ENCODE measurements at places on chromosomes 1 and 21.
A peak's percentile ranks its signal among the peaks of the same experiment; 100 is the strongest.

GRCh38 chr1:208264469-208265121 is 20.4 kb upstream of the PLXNA2 start:
- peak; percentile 56 for DNase-seq

DNA sequence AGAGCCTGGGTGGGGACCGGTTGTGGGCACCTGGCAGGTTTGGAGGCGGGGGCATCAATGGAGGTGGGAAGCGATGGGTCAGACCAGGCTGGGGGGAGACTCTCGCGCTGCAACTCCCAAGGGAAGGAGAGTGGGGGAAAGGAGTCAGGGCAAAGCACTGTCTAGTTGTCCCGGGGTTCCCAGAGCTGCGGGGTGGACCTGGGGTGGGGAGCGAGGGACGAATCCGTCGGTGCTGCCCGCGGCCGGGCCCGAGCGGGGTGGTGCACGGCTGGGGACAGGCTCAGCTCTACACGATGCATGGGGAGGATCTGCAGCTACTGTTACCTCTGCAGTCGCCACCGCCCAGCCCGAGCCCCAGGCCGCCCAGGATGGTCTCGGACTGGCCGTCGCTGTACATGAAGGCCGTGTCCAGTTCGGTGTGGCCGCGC is 427 bp downstream of the AKR7A2 start:
- DNase-seq = no peak

DNA sequence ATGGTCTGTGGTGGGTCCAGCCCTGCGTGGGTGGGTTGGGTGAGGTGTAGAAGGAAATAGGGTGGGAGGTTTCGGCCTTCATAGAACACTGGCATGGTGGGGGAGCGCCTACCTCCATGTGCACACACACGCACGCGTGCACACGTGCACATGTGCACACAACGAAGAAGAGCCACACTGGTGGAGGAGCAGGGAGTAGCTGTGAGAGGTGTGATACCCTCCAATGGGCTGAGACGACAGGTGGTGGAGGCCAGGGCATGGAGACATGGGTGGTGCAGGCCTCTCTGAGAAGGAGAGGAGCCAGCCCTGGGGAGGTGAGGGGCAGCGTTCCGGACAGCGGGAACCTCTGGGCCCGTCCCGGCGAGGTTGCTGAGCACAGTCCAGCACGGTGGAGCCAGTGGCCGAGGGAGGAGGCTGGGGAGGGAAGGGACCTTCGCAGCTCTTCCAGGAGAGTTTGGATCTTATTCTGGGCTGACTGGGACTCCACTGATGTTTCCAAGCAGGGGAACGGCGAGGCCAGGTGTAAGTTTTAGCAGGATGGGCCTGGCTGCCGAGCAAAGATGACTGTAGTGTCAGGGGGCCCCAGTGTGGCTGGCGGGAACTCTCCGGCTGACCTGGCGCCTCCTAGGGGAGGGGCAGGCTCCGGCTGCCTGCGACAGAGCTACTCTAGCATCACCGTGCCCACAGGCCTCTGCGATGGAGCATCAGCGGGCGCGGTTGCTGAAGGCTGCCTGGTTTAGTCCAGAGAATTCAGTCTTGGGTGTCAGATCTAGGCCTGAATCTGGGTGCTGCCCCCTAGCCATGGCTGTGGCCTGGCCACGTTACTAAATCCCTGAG is 107.2 kb downstream of the ARHGEF10L start:
- no peak for DNase-seq

- DNase-seq = peak; percentile 80
Observed at GRCh38 chr1:26280333-26281042, 602 bp downstream of the SH3BGRL3 start.

DNA sequence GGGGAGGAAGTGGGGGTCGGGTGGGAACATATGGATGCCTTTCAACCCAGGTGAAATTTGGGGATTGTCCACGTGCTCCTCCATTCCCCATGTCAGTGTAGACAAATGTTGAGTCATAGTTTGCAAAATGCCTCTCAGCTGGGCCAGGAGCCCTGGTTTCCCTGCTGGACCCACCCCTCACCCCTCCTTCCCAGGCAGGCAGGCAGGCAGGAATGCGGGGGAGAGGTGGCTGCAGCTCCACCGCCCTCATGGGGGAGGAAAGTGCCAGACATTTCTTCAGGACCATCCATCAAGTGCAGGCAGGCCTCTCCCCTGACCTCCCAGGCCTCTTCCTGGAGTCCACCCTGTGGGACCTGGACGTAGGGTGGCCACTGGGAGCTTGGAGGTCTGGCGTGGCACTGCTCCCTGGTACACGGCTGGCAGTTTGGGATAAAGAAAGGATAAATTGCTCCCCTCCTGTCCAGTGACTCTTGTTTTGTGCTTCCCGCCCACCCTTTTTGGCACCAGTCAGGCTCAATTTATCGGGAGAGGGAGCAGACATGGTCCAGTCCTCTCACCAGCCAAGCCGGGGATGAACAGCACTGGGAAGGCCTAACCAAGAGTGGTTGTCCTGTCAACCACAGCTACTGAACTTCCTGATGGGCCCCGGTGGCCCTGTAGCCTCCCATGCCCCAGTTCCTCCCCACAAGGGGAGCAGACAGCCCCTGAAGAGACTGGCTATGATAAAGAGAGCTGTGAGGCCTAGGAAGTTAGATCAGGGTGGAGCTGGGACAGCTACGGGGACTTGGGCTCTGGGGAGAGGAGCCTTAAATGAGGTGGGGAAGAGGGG is 18.9 kb downstream of the NPR1 start:
- peak; percentile 36 for DNase-seq

GRCh38 chr1:169160845-169161495 is 54.5 kb downstream of the ATP1B1 start:
- DNase-seq = peak; percentile 31

DNA sequence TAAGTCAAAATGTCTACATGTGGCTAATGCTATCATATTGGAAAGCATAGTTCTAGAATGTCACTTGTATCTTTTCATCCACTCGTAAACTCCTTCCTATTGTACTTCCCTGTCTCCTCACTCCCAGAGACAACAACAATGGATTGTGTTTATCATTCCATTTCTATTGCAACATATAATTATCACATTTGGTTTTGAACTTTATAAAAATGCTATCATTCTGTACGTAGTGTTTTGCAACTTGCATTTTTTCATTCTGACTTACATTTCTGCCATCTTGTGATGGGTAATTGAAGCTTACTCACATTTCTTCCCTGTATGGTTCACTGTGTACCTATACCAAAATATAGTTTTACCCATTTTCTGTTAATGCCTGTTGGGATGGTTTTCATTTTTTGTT is 14.5 kb upstream of the CSF3R start:
- DNase-seq = no peak

DNA sequence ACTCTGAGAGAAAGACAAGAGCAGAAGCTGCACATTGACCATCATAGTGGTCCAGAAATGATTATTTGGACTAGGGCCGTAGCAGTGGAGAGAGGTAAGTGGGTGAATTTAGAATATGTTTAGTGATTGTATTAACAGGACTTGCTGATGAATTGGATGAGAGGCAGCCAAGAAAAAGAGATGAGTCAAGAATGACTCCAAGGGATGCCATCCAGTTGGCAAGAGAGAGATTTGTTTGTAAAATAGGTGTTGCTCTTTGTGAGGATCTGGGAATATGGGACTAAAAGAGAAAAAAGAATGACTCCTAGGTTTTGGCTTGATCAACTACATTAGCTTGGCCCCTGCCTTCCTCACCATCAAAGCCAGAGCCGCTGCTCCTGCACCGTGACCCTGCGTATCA is 54.2 kb upstream of the ARTN start:
- peak; percentile 63 for DNase-seq

GRCh38 chr1:184223216-184223615 is 163.6 kb upstream of the C1orf21 start:
- no peak for DNase-seq

GRCh38 chr1:50427818-50428779 is 4.9 kb upstream of the DMRTA2 start:
- DNase-seq = no peak

GRCh38 chr1:31414980-31415370 is 2.0 kb downstream of the SERINC2 start:
- no peak for DNase-seq

GRCh38 chr21:46079352-46080170 is 18.4 kb upstream of the COL6A2 start:
- DNase-seq = peak; percentile 98

GRCh38 chr1:28197682-28198415 is 21.4 kb upstream of the PTAFR start:
- no peak for DNase-seq

- DNase-seq = no peak
Observed at GRCh38 chr1:70979313-70979712, 68.3 kb downstream of the PTGER3 start.
